CD4-positive, alpha-beta T cell treated with Interleukin-4 for 1 hour (primary cell): ENCODE measurements at places on chromosomes 12 and 14.

DNA sequence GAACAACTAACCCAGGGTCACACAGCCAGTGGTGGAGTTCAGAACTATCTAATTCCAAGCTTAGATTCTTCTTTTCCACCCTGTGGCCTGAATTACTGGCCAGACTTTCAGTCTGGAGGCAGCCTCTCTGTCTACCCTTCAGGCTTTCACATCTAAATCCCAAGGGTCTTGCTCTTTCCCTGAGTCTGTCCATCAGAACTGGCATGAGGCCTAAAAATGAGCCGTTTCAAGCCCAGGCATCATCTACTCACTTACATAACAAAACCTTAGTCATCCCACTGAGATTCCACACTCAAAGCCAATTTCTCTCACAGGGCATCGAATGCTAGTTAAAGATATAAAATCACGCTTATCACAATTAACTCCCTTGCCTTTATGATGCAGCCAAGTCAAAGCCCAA lies 1.3 kb upstream of the PTGDR start:
- no peak for DNase-seq

DNA sequence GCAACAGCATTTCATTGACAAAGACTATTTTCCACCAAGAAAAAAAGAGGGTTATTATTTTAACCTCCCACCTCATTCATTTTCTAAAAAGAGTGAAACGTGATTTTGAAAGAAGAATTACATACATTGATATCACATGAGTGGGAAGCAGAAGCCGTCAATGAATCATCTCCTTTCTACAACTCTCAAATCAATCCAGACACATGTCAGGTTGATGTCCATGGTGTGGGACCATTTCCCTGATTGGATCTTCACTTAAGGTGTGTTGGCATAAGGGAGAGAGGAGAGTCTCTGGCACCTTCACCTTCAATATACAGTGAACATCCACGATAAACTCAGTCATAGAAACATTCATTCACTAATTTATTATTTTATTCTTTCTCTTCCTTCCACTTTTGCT lies 1095.1 kb downstream of the BCL11B start:
- DNase-seq: no peak

DNA sequence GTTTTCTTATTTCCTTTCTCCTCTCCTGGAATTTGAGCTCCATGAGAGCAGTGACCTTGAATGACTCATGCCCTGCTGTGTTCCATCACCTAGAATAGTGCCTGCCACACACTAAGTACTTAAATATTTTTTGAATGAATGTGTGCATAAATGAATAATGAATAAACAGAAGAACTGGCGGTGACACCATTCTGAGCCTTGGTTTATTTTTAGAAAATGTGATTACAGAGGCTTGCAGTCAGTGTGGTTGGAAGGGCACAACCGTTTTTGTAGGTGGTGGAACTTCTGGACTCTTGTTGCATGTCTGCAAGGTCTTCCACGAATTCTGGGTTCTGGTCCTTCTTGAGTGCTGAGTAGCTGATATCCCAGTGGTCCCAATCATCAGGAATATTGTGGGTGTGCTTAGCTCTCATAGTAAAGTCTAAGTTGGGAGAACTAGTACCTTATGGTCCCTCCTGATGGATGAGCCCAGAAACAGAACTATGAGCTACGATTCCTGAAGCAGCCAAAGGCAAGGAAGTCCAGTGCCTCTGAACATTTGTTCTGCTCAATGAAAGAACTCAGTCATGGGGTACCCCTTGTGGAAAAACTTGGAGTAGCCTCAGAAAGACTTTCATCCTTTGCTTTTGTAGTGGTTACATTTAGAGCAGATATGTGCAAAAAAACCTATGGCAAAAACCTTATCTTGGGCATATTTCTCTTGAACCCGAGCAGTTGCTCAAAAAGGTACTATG lies 28.8 kb upstream of the BHLHE41 start:
- no peak for DNase-seq

DNA sequence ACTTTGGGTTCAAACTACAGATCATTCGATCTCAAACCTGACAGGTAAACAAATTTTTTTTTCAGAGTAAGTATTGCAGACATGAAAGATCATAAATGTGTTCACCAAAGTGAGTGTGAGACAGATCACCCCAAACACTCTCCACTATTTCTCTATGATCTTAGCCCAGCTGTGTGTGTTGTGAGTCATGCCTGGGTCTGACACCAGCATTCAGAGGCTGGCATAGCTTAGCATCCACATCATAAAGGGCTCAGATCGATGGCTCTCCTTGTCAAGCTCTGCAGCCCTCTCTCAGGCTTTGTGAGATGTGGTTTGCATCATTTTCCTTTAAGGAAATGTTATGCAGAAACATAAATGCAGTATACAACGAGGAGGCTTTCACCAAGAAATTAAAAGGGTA lies 164.9 kb downstream of the ETV6 start:
- no peak for DNase-seq

GRCh38 chr12:40263616-40264409 lies 39.0 kb downstream of the LRRK2 start:
- DNase-seq: no peak

- peak; percentile 19 for DNase-seq
These were observed 58.5 kb downstream of the SLC4A8 start for GRCh38 chr12:51482929-51483697.

- DNase-seq: no peak
These were observed 21.3 kb downstream of the TSPAN9 start for GRCh38 chr12:3098436-3098835.

- DNase-seq: no peak
These were observed 14.4 kb upstream of the VRTN start for GRCh38 chr14:74333909-74334308.

DNA sequence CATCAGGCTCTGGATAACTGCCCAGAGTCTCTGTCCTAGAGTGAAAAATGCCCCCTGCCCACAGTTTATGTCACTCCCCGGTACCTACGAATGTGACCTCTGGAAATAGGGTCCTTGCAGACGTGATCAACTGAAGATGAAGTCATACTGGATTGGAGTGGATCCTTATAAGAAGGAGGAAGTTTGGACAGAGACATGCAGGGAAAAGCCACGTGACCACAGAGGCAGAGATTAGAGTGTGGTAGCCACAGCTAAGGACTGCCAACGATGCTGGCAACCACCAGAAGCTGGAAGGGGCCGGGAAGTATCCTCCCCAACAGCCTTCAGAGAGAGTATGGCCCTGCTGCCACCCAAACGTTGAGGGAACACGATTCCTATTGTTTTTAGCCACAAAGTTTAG lies 101.2 kb upstream of the NCOR2 start:
- DNase-seq: no peak

DNA sequence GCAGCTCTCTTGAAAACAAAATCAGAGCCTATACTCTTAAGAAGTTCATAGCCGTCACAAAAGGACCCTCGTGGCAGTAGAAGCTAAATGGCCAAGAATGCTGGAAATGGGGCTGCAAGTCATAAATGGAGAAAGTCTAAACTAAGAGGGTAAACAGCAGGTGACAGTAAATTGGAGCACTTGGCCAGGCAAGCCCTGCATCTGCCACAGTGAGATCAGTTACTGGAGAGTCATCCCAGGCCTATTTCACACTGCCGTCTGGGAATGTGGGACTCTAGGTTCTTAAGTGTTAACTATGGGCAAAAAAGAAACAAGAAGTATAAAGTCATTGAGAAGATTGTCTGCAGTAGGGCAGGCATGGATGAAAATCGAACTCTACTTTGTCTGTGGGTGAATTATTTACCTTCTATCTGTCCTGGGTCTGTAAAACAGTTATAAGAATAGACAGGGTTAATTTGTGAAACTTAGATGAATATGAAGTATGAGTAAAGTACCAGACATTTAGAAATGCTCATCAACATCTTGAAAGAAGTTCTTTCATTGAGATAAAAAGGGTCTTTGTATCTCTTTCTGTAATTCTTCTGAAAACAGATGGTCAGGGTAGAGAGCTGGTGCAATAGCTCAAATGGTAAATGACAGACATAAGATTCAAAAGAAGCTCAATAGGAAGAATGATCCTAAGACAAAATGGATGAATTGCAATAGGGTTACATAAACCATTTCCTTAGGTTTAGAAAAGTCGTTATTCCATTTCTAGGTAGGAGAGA lies 792.5 kb downstream of the DIO2 start:
- DNase-seq: no peak

GRCh38 chr14:25833341-25834126 lies 764.3 kb downstream of the NOVA1 start:
- DNase-seq: no peak

DNA sequence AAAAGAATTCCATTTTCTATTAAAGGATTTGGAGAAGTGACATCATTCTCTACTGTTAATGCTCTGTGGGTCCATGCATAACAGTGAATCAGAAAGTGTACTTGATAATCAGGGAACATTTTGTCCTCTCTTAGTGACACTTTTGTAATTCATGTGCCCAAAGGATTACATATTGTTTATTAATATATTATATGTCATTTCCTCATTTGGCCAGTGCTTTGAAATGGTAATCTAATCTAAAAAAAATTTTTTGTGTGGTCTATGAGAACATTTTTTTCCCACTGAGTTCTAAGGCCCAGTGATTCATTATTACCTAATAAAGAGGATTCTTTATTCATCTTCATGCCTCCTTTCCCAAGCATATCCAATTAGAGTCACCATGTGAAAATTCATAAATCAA lies 79.7 kb upstream of the MYF6 start:
- DNase-seq: no peak

GRCh38 chr12:50786498-50787231 lies 22.8 kb downstream of the ATF1 start:
- no peak for DNase-seq

DNA sequence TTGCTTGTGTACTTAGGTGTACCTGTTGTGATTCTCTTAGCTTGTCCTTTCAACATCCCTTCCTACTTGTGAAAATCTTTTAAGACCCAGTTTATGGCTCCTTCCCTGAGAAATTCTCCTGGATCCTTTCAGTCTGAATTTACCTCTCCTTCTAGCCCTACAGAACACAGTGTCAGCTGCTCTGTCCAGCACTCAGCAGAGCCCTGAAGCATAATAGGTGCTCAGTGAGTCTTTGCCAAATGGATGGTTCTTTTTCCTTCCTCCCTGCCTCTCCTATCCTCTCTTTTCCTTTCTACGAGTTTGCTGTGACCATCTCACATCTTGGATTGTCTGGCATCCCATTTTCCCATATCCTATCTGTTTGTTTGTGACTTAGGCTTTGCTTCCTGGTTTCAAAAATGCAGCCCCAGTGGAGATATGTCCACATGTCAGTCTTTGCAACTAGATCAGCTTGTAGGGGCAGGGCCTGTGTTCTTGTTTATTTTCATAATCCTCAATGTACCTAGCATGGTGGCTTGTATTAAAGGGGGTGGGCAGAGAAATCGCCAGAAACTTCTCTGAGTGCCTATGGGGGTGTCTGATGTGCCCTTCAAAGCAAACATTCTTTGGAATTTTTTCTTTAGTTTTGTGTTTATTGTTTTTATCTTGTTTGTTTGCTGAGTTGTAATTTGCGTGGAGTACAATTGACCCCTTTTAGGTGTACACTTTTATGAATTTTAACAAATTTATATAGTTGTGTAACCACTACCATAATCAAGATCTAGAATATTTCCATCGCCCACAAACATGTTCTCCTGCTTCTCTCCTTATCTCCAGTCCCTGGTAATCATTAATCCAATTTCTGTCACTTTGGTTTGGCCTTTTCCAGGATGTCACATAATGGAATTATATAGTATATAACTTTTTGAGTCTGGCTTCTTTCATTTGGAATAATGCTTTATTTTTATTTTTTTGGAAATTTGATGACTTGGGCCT lies 62.8 kb downstream of the SMOC1 start:
- DNase-seq: no peak

DNA sequence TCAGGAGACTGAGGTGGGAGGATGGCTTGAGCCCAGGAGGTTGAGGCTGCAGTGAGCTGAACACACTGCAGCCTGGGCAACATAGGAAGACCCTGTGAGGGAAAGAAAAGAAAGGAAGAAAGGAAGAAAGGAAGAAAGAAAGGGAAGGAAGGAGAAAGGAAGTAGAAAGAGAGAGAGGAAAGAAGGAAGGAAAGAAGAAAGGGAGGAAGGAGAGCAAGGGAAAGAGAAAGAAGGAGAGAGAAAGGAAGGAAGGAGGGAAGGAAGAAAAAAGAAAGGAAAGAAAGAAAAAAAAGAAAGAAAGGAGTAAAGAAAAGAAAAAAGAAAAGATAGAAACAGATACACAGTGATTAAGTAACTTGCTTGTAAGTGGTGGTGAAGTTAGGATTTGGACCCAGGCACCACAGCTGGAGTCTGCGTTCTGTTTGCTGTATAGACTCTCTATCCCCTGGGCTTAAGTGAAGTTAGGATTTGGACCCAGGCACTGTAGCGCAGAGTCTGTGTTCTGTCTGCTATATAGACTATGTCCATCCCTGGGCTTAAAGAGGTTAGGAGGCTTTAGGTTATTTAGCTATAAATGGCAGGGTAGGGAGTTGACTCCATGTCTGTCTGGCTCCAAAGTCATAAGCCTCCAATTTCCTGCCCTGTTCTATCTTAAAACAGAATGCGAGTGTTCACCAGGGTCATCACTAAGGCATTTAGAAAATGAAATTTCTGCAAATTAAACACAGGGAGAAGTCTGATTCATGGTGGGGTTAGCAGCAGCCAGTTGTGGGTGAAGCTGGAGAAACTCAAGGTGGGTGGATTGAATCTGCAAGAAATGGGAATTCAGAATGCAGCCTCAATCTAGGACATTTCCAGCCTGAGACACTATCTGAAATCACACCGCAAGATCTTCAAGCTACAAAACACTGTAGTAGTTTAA lies 13.3 kb upstream of the C12orf75 start:
- no peak for DNase-seq

- DNase-seq: no peak
These were observed 791.6 kb downstream of the DIO2 start for GRCh38 chr14:79419571-79420327.

DNA sequence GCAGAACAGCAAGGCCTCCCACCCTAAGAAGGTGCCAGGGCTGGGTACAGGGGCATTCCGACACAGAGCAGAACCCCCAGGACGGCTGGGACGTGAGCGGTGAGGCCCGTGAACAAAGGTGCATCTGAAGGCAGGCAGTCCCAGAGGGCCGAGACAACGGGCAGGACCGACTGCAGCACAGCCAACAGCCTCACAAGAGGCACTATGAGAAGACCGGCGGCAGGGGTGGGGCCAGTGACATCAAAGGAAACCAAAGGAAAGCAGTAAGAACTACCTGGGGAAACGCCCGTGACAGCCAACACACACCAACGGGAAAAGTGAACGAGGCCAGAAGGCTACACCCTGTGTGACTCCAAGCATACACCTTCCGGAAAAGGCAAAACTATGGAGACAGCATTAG lies 9.1 kb downstream of the BTBD6 start:
- DNase-seq: no peak

- no peak for DNase-seq
These were observed 146.7 kb downstream of the ACSS3 start for GRCh38 chr12:81224626-81225025.

DNA sequence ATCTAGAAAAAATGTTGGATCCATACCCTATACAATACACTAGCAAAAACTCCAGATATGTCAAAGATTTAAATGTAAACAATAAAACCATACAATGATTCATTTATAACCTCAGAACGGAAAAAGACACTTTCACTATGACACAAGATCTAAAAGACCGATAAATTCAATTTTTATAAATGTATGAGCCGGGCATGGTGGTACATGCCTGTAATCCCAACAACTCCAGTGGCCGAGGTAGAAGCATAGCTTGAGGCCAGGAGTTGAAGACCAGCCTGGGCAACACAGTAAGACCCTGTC lies 2.5 kb upstream of the SOS2 start:
- peak; percentile 19 for DNase-seq

GRCh38 chr14:30869551-30870155 lies 4.7 kb upstream of the COCH start:
- no peak for DNase-seq

- no peak for DNase-seq
These were observed 23.8 kb downstream of the XPOT start for GRCh38 chr12:64427988-64428387.

- DNase-seq: no peak
These were observed 17.3 kb downstream of the TPH2 start for GRCh38 chr12:71955970-71956369.

- DNase-seq: no peak
These were observed 54.7 kb downstream of the PPM1A start for GRCh38 chr14:60303745-60304144.
